ENCODE measurements at places on chromosomes 12 and 14.
A peak's percentile ranks its signal among the peaks of the same experiment; 100 is the strongest.

GRCh38 chr12:44889926-44890325 lies 13.8 kb upstream of the NELL2 start:
- no peak for DNase-seq

- DNase-seq = no peak
Observed at GRCh38 chr12:132154941-132155770, 10.9 kb downstream of the NOC4L start.

GRCh38 chr14:36757734-36758601 lies 96.3 kb downstream of the PAX9 start:
- no peak for DNase-seq

- no peak for DNase-seq
Observed at GRCh38 chr12:67504026-67504425, 144.5 kb upstream of the DYRK2 start.

DNA sequence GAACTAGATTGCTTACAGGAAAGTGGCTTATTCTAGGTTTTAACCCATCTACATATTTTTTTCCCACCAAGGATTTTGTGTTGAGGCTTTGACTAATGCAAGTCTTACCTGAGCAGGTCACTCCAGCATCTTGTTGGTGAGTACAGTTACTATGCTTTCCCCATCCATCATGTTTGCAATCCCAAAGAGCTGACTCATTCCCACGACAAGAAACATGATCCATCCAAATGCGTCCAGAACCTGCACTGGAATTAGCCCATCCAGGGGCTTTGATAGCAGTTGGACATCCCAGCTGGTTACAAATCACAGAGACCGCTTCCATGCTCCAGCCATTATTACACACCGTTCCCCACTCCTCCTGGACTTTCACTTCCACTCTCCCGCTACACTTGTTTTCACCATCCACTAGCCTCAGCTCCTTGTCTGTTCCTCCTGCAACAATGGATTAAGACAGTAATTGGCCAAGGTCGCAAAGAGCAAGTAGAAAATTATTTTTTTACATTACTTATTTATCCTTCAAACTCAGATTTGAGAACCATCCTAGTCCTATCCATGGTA lies 2.5 kb downstream of the CD163 start:
- DNase-seq = peak; percentile 22

DNA sequence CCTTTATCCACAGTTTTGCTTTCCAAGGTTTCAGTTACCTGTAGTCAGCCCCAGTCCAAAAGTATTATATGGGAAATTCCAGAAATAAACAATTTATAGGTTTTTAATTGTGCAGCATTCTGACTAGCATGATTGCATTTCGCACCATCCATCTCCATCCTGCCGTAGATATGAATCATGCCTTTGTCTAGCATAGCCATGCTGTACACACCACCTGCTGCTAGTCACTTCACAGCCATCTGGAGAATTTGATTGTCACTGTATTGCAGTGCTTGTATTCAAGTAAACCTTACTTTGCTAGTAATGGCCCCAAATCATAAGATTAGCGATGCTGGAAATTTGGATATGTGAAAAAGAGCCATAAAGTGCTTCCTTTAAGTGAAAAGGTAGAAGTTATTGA lies 36.0 kb downstream of the MUCL1 start:
- DNase-seq = no peak

DNA sequence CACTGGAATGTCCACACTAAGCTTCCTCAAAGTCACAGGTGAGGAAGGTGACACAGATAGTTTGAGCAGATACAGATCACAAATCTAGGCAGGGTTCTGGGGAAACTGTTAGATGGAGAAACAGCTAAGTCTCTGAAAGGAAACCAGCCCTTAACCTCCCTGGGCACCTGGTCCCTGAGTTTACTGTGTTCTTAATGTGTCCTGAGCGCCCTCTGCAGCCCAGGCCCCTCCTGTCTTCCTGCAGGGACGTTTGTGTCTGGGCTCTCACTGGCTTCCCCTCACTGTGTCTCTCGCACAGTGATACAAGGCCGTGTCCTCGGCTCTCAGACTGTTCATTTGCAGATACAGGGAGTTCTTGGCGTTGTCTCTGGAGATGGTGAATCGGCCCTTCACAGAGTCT lies 684.3 kb downstream of the TMEM121 start:
- no peak for DNase-seq

DNA sequence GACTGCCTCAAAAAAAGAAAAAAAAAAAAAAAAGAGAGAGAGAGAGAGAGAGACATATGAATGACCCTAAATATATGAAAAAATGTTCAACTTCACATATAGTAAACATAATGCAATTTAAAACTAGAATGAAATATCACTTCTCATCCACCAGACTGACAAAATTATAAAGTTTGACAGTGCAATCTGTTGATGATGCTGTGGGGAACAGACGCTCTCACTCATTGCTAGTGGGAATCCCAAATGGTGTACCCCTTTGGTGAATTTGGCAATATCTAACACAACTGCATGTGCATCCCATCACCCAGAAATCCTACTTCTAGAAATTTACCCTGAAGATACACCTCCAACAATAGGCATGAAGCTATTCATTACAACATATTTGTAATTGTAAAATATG lies 2.3 kb upstream of the GSG1 start:
- DNase-seq = no peak

GRCh38 chr12:127450826-127451225 lies 816.1 kb upstream of the TMEM132C start:
- no peak for DNase-seq

GRCh38 chr14:95727056-95727700 lies 13.3 kb upstream of the TCL1A start:
- DNase-seq = no peak

GRCh38 chr14:30580616-30581282 lies 21.8 kb downstream of the G2E3 start:
- DNase-seq = no peak

DNA sequence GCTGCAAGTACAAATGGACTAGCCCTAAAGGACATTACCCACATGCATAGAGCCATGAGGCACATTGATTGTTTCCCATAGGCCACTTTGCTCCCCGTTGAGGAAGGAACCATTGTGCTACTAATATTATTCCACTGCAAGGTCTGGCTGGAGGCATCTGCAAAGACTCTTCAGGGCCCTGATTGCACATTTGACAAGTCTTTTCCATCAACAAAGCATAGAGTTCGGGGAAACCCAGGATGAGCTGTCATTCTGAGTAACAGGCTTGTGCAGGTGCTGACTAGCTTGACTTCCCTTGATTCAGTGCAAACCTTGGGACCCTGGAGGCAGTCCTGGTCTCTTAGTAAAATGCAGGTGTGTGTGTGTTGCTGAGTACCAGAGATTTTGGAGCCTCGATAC lies 73.8 kb downstream of the SUSD6 start:
- DNase-seq = no peak

DNA sequence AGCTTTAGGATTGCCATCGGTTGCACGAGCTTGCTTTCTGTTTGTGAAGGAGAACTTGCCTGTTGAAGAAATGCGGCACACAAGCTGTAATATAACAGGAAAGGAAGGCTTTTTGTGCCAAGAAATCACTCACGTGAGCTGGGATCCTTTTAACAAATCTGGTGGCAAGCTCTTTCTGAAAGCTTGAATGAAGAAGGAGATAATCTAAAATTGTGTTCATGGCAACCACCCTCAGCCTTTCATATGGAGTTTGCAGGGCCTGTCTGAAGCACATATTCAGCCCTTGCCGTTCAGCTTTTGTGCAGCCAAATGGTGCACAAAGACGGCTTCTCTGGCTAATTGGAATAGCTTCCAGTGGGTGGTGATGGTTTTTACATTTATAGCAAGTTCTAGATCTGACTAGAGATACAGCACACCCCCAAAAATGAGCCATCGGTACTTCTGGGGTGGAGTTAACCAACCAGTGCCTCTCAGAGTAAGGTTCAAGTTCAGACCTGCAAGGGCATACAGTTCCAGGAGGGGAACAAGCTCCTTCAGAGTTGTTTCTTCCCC lies 107.4 kb downstream of the AEBP2 start:
- DNase-seq = peak; percentile 42

DNA sequence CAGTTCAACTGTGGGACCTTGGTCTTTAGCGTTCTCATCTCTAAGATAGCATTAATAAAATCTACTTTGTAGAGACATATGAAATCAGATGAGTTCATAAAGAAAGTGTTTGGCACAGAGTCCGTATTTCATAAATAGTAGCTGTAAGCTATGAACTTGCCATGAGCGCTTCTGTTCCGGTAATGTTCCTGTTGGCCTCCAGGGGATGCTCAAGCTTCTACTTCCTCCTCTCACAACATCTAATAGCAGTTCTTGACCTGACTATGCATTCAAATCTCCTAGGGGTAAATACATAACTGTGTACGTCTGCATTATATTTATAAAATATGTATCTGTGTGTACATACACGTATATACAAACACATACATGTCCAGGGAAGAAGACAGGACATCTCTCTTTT lies 288.2 kb upstream of the TMPO start:
- no peak for DNase-seq

- DNase-seq = no peak
Observed at GRCh38 chr12:108514468-108514972, 557 bp upstream of the FICD start.

GRCh38 chr12:90181216-90181615 lies 472.6 kb upstream of the ATP2B1 start:
- DNase-seq = no peak

GRCh38 chr14:81401420-81402122 lies 1.4 kb upstream of the STON2 start:
- peak; percentile 97 for DNase-seq

DNA sequence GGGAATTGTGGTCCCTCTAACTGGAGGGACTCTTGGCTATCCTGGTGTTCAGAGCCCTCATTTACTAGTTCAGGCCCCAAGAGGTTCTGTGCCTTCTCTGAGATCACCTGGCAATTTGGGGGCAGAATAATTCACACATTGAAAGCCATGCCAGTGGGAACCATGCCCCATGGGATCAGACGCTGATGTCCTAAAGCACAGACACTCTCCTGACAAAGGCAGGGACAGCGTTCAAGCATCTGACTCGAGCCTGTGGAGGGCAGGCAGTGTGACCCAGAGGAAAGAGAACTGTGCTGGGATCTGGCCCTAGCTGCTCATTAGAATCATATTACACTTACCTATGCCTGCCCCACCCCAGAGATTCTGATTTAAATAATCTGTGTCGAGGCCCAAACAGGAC lies 2.4 kb upstream of the ASB2 start:
- DNase-seq = no peak

GRCh38 chr12:39102474-39103209 lies 197.3 kb upstream of the CPNE8 start:
- DNase-seq = peak; percentile 23
